ENCODE measurements at places on chromosomes 12 and 14. TPM values are rescaled to one million over a fixed set of nuclear protein-coding genes. Genes with fewer than 3 reads are reported as not detected.
A peak's percentile ranks its signal among the peaks of the same experiment; 100 is the strongest.

- DNase-seq = no peak
These were observed 1.9 kb downstream of the NKX2-1 start for GRCh38 chr14:36518031-36518585.

- DNase-seq = peak; percentile 98
These were observed 244.4 kb downstream of the ZFP36L1 start for GRCh38 chr14:68548194-68549076.

DNA sequence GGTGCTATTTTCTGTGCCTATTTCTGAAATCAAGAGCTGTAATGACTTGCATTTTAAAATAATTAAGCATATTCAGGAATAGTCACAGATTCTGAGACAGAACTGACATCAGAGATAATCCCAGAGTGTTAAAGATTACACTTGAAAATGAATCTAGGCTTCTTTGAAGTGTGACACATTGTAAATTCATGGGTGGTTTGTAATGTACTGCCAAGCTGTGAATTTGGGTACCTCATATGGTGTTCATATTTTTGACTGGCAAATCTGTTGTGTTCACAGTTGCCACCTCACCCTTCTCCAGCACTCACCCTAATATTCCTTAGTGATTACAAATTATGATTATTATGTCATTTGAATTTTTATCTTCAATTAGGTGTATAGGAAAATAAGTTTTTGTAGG lies 78.5 kb upstream of the CSRP2 start:
- DNase-seq = no peak

- no peak for DNase-seq
These were observed 41.3 kb downstream of the WNK1 start for GRCh38 chr12:793711-794110.

DNA sequence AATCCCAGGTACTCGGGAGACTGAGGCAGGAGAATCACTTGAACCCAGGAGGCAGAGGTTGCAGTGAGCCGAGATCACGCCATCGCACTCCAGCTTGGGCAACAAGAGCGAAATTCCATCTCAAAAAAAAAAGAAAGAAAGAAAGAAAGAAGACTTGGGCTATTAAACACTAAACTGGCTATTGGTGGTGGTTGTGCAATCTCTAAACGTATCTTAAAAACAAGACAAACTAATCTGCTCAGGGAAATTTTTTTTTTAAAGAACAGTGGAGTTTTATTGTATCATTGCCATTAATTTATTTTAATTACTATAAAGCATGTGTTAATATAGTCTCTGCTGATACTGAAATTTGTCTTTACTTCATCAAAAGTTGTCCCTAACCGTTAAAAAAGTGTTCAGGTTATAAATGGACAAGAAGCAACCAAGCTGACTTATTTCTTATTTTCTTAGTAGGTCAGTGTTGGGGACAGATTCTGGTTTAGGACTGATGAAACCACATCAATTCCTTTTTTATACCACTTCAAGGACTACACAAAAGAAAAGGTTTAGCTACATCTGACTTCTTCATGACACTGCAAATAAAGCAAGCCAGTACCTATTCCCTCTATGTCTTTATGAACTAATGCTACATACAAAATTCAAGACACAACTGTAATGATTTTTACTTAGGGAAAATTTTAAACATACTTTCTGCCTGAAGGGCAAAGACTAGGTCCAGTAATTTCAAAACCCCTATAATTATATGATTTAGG lies 68.7 kb upstream of the KRAS start:
- no peak for DNase-seq

GRCh38 chr14:26233118-26233517 lies 364.7 kb downstream of the NOVA1 start:
- no peak for DNase-seq

DNA sequence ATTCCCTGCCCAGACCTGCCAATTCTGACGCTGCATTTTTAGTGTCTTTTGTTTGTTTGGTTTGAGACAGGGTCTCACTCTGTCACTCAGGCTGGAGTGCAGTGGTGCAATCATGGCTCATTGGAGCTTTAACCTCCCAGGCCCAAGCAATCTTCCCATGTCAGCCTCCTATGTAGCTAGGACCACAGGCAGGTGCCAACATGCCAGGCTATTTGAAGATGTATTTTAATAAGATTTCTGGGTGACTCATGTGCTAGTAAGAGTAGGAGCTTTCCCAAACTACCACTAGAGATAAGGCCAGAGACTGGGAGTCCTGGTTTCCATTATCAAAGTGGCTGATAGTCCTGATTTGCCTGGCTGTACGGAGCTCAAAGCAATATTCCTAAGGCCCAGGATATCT lies 693.3 kb downstream of the MED13L start:
- DNase-seq = peak; percentile 12

DNA sequence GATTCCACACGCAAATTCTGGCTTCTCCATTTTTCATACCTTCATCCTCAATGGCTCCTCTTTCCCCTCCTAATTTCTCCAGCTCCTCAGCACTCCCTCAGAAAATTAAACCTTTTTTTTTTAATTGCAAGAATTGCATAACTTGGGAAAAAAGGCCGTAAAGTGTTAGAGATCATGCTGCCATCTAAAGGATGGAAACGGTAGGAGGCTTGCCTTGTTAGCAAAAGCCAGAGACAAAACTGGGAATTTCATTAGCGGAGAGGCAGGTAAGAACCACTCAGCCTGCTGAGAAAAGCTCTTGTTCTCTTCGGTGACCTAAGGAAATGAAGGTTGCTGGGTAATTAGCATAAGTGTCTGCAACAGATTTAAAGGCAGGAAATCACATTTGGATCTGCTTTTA lies 204.3 kb downstream of the AEBP2 start:
- DNase-seq = peak; percentile 42

DNA sequence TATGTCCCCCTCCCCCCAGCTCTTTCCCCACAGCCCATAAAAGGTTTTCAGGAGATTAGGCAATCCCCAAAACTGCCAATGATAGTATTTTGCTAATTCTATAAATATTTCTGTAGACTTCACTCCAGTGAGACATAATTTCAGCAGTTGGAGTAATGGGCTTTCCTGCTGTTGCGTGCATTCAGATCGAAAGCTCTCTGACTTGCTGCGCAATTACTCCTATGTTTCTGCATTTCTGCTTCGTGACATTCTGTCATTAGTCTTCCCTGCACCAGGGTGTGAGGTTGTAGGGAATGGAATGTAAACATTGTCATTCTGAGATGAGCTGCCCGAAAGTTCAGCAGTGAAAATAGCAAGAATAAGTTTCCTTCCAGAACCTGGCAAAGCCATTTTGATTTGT lies 58.2 kb downstream of the SAMD4A start:
- DNase-seq = no peak

- DNase-seq = no peak
These were observed 32.5 kb upstream of the NUAK1 start for GRCh38 chr12:106171117-106171750.

DNA sequence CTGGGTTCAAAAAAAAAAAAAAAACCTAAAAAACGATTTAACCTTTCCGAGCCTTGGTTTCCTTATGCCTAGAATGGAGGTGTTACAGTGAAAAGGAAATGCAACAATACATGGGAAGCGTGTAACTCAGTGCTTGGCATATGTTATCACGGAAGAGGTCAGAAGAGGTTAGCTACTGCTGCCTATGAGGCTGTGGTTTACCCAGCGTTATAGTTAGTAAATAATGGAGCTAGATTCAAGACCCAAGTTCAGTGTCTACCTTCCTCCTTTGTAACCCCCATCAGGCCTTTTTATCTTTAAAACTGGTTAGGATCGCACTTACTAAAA lies 839 bp downstream of the IFT43 start:
- no peak for DNase-seq

- no peak for DNase-seq
These were observed 334.9 kb upstream of the DIO2 start for GRCh38 chr14:80545935-80546854.

DNA sequence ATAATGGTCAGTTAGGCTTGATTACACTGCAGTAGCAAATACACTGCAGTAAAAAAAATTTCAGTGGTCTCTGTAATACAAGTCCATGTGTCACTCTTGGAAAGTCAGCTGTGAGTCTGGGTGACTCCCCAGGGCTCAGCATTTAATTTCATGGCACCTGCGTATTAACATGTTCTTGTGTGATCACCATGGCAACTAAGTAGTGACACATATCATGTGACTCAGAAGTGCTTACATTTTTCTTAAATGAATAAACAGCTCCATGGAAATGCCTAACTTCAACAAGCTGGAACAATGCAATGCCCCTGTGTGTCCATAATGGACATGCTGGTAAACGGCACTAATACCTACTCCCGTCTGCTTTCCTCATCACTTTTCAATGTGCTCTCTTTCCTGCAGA lies 88.5 kb upstream of the ANO4 start:
- DNase-seq = peak; percentile 94

DNA sequence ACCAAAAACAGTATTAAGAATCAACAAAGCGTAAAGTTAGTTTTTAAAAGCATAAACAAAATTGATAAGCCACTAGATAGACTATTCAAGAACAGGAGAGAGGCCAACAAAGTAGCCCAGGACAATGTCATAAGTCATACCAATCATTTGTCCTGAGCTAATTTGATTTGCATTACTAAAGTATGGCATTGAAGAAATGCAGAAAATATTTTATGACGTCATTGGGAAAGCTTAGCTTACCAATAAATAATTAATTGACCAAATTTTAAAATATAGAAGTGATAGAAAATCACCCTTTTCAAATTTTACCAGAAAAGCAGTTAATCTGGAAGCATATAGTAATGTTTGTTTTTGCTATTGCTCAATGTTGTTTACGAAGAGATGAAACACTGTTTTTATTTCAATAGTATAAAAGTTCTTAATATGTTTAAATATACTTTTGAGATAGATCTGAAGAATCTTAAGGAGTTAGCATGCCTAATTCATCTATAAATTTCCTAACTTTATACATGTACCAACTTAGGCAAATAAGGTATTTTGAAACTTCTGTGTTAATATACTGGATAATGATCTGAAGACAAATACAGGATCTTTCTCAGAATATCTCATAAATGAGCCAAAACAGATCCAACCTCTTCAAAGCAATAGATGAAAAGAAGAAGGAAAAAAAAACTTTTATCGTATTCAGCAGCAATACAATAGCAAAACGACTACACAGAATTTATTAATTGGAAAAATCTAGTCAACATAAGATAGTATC lies 1118.5 kb downstream of the SLC16A7 start:
- no peak for DNase-seq

DNA sequence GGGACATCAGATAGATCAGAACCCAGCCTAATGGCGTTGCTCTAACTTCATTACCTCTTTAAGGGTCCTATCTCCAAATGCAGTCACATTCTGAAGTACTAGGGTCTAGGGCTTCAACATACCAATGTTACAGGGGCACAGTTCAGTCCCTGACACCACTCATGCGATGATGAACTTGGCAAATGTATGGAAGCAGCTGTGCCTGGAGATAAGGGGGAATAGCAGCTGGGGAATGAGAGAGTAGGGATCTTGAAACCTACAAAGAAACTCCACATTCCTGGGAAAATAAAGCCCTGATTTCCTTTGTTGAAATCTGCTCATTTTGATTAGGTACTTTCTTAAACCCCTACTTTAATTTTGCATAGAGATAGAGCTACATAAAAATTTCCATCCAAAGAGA lies 20.5 kb upstream of the TMCC3 start:
- DNase-seq = no peak

DNA sequence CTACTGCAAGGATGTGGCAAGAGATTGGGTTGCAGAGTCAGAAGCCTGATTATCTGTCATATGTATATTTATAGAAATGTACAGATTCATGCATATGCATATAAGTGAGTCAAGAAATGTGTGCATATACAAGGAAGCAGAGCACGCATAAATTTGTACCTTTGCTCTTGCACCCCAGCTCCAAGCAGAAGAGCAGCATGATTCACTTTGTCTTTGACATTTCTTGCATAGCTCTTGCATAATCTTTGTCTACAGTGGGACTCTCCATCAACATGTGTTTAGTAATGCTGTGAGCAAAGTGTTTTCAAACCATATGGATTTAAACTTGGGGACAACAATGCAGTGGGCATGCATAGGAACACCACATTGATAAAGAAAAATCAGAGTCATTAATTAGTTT lies 330.7 kb upstream of the DCN start:
- no peak for DNase-seq

DNA sequence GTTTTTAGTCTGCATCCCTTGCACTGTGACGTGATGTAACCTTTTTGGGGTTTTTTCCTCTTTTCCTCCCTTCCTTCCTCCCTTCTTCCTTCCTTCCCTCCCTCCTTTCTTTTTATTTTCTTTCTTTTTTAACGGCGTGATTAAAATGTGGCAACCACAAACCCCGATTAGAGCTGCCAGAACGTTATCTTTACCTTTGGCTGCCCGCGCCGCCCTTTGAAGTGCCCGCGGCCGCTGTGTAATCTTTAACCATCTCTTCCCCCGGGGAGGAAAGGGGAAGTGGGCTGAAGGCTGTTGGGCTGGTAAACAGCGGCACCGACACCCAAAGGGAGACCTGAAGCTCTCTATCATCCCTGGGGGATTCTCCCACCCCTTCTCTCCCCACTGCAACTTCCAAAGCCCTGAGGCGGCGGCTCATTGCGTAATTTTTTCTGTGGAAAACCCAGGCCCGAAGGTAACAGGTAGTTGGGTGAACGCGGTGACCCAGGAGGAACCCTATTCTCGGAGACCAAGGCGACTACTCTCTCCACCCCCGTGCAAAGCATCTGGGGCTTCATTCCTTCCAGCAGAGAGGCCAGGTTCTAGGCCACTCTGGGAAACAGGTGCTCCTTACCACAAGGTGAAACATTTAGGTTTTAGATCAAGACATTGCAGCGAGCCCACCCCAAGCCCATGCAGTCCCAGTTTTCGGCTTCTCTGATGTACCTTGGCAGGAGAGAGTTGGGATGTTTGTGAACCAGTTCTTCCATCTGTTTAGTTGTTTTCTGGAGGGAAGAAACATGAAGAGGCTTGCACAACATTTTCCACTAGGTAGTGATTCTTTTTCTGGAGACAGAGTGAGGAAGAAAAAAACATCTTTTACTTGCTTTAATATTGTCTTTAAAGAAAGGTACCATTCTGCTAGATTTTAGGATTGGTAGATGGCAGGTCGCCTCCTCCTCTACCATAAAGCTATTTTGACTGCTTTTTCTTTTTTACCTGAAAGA lies 1.5 kb downstream of the LGR5 start:
- DNase-seq = no peak

GRCh38 chr12:1830981-1831963 lies 10.9 kb downstream of the LRTM2 start:
- peak; percentile 60 for DNase-seq

- no peak for DNase-seq
These were observed 138.0 kb downstream of the SLC38A6 start for GRCh38 chr14:61119006-61119405.

DNA sequence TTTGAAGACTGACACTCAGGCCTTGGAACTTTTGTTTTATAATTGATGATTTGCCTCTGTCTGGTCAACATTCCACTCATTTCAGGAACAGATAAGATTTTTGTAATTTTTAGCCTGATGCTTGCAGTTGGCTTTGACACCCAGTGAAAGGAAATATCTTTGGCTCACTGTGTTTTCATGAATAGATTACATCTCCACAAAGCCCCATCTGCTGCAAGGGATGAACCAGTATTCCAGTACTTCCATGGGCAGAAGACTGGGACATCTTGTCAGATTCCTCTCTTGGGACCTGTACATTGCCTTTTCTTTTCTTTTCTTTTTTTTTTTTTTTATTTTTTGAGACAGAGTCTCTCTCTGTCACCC lies 28.4 kb downstream of the GSG1 start:
- DNase-seq = no peak

GRCh38 chr14:59890676-59891075 lies 20.1 kb upstream of the RTN1 start:
- DNase-seq = no peak

The ERBB3 gene
- total RNA-seq = 0.37 TPM

The RALGAPA1 gene
- total RNA-seq = 16.0 TPM

The HCAR1 gene
- not detected for total RNA-seq

The PHLDA1 gene
- total RNA-seq = 101 TPM

The ACSS3 gene
- total RNA-seq = 2.6 TPM

The BHLHE41 gene
- total RNA-seq = 7.4 TPM

The GDF11 gene
- total RNA-seq = 3.9 TPM

The MANSC4 gene
- total RNA-seq = not detected

The TAS2R13 gene
- total RNA-seq = not detected

Data from M059J (cell line).